ENCODE measurements at places on chromosomes 12 and 14.
A peak's percentile ranks its signal among the peaks of the same experiment; 100 is the strongest.

- DNase-seq: no peak
Measured at GRCh38 chr14:89179891-89180404, 237.1 kb downstream of the FOXN3 start.

DNA sequence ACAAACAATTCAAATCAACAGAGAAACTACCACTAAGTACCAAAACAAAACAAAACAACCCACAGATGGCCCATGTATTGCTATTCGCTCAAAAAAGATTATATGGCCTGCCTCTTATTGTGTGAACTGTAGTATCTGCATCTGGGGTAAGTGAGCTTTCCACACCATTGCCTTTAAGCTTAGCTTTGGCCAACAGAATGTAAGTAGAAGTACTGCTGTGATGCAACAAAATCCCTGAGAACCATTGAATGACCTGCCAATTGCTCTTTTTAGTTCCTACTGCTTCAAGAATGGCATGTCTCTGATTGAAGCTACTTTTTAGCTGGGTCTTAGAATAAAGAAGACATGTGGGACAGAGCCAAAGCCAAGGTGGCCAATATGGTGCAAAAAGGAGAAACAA is 32.5 kb downstream of the PPFIA2 start:
- no peak for DNase-seq

DNA sequence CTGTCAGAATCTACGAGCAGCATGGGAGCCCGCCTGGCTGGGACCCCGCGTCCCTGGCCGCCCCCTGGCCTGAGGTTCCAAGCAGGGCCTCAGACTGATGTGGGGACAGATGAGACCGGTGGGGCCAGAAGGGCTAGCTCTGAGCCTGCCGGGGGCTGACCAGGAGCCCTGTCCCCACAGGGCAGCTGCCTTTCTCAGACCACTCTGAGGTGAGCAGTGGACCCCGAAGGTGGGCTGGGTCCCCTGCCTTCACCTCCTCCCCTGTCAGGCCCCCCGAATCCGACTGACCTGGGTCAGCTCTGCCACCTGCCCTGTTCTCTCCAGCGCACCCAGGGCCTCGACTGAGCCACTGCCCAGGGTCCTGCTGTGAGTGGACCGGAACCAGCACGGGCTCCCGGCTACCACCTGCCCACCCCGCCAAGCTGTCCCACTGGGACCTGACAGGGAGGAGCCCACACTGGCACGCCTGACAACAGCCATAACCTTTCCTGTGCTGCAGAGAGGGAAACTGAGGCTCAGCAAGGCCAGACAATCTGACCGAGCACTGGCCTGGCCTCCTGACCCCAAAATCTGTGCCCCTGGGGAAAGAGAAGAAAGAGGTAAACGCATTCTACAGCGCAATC is 29.7 kb upstream of the TMEM179 start:
- DNase-seq: no peak

DNA sequence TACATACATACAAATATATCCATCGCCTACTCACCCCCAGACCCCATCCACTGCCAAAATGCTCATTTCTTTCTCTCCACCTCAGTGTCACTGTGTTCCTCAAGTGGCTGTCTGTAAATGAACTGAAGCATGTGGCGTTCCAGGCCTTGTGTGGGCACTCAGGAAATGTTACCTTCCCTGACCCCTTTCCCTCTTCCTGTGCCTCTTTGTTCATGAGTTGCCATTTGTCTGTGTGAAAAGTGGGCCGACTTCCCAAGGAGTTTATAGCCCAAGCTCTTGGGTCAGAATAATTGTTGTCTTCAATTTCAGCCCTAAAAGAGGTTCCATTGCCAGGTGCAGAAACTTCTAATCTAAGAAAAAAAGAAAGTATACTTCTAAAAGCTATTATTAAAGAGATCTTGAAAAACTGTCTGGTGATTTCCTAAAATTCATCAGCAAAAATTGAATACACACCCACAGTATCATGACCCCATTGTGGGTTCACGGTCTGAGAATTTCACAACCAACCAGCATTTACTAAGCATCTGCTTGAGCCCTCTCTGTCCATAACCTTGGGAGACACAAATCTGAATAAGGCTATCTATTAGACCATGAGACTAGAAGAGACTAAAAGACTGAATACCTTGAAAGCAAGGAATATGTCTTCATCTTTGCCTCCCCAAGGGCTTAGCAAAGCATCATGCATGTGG is 201.4 kb upstream of the EEA1 start:
- no peak for DNase-seq

DNA sequence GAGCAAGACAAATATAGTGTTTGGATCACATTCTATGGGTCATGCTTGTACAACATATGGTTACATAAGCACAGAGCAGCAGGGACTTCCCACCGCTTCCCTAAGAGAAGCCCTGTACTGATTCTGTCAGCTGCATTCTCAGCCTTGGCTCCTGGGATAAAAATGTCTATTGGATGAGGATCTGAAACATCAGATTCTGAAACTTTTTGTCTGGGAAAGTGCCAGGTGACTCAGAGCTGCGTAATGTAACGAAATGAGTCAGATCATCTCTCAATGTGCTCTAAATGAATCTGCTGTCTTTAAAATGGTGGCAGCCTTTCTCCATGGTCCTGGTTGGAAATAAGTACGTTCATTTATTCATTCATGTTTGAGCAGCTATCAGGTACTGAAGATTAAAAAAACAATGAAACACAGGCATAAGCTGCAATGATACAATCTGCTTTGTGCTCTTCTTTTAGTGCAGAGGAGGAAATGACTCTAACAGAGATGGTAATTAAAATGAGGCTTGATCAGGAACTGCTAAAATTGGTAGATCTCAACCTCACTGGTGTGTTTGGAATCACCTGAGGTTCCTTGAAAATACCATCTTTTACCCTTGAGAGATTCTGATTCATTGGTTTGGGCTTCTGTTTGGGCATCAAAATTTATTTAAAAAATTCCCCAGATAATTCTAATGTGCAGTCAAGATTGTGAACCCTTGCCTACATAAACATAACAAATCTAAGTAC is 99.1 kb upstream of the NAP1L1 start:
- DNase-seq: peak; percentile 99

DNA sequence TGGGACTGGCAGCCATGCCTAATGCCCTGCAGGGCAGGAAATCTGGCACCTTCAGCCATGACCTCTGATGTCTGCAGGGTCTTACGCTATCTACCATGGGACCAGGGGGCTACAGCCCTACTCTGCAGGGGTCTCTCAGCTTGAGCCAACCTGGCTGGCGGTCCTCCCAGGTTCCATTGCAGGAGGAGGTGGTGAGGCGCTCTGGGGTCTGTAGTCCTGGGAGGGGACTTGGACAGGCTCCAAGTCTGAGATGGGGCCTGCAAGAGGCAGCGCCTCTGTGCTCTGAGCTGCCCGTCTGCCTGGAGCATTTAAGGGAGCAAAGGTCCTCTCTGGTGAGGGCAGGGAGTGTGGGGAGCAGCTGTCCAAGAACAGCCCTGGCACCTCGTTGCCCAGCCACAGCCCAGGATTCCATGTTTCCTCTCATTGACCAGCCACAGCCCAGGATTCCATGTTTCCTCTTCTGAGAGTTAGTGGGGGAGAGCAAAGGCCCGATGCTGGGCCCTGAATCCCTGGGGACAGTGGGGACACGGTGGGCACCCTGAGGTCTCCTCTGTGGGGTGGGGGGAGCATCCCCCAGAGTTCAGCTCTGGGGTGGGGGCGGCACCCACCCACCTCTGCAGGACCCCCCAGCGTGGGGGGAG is 655 bp downstream of the PLD4 start:
- DNase-seq: no peak

DNA sequence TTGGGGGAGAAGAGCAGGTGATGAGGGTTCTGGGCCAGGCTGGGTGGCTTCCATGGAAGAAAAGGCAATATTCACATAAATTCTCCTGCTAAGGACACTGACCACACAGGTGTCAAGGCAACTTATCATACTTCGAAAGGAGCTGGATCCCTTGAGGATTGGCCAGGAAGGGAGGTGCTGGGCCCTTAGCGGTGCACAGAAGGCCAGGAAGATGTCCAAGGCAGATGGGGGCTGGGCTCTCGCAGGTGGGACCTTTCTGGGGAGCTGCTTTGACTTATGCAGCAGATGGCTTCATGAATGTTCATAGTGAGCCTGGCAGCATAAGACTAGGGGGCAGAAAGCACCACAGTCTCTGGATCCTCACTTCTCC is 3.9 kb downstream of the CD63 start:
- no peak for DNase-seq

GRCh38 chr12:123912415-123913380 is 59.9 kb downstream of the CCDC92 start:
- DNase-seq: no peak

DNA sequence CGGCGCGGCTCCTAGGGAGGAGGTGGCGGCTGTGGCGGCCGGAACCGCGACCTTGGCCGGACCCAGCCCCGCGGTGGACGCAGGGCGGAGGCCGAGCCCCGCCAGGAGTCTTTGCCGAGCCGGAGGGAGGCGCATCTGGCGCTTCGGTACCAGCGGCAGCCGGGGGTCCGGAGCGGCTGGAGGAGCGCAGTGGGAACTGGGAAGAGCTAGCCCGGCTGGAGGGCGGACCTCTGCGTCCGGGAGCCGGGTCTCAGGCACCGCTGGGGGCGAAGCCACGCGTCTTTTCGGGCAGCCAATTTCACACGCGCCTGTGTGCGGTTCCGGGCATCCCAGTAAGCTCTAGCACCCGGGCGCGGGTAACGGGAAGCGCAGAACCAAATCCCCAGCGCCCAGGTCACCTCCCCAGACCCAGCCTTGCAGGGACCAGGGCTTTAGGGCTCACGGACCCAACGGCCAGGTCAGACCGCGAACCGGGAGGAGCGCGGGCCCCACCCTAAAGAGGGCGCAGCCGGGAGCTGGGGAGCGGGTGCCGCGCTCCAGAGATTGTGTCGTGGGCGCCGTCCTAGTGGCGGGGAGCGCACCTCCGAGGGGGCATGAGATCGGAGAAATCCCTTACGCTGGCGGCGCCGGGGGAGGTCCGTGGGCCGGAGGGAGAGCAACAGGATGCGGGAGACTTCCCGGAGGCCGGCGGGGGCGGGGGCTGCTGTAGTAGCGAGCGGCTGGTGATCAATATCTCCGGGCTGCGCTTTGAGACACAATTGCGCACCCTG is 89.4 kb downstream of the GALNT8 start:
- no peak for DNase-seq

GRCh38 chr12:53441040-53441833 is at the start of gene PRR13:
TSS of gene PRR13 (plus strand) at chr12:53441734. CDS start at chr12:53442715, 981 bp downstream.
- DNase-seq: peak; percentile 99

DNA sequence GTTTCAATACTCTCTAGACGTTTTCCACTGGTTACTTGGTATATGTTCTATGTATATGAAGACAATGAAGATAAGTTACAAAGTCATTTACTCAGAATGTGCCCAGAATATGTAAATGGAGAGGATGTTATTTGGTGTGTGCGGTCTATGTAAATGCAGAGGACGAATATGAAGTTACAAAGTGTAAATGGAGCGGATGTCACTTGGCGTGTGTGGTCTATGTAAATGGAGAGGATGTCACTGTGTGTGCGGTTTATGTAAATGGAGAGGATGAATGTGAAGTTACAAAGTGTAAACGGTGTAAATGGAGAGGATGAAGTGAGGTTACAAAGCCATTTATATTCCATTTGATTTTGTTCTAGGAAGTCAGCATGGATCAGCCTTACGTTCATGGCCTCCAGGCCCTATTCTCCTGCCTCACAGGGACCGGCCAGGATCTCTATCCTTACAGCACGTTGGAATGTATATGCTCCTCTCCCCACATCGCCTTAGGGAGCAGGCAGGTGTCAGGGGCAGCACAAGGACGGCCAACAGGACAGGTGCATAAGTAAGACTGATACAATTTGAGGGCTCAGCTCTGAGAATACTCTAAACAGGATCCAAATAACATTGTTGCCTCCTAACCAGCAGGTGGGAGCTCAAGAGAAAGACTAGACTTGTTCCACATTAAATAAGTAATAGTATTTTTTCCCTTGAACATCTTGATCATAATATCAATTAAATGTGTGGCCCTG is 42.4 kb downstream of the GLRX5 start:
- DNase-seq: no peak

- peak; percentile 56 for DNase-seq
Measured at GRCh38 chr12:88111074-88111652, 30.7 kb downstream of the CEP290 start.

DNA sequence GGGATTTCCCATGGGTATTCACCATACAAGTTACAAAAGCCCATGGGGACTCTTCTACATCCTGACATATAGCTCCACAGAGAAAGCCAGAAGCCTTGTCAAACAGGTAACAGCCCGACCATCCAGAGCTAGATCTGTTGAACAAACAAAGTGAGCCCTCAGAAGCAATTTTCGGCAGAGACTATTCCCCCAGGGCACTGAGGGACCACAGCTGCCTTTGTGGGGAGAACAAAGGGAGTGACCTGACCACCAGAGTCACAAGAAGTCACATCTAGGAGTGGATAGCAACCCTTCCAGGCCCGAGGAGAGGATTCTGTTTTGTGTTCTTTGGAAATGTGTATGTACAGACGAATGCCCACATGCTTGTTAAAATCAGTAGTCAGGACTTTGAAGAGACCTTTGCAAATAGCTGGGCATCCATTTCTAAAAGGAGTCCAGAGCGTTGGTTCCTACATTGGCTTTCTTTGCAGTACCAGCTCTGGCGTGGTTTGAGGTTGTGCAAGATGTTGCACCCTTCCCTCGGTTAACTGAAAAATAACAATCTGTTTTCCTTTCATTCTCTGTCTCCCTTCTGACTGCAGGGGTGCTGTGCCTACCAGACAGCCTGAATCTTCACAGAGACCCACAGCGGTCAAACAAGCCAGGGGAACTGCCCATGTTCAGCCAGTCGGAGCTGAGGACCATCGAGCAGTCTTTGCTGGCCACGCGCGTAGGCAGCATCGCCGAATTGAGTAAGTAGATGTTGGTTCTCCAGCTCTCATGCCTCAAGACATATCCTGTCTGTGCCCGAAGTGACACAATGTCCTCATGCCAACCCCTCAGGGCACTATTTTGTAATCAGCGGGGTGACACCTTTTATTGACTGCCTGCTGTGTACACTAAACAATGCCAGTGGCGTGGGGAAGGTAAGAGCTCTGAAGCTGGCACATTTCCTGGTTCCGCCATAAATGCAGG is 165.4 kb upstream of the PWP1 start:
- DNase-seq: no peak

DNA sequence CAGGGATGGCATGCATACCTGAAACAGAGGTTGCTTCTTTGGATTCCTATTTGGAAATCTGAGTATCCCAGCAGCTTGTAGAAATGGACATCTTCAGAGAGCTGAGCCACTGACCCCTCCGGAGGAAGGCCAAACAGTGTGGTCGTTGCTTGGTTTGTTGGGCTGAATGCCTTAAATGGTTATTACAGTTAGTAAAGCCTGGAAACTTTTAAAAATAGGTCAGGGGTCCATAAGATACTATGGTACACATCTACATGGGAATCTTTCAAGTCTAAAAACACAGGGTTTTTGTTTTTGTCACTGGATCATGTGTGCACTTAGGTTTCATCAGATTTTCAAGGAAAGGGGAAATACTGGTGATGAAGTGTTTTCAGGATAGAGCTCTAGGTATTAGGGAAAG is 7.7 kb downstream of the DYRK2 start:
- DNase-seq: peak; percentile 64

GRCh38 chr12:98646294-98647090 is 1.4 kb downstream of the APAF1 start:
- peak; percentile 32 for DNase-seq

Measured in IMR-90 (cell line).